Tibial nerve (tissue), 4 donors: ENCODE measurements at places on chromosomes 3 and 15. TPM values are rescaled to one million over a fixed set of nuclear protein-coding genes. Genes with fewer than 3 reads are reported as not detected.

Gene DLL4
- total RNA-seq, result 11.2 TPM

Gene ADAMTS17
- total RNA-seq, result 0.66 TPM

Gene HCN4
- not detected for total RNA-seq

Gene HDC
- total RNA-seq, result 1.5 TPM

GRCh38 chr3:87621667-87622066, 345.3 kb upstream of the POU1F1 start:
- DNase-seq, result no peak

DNA sequence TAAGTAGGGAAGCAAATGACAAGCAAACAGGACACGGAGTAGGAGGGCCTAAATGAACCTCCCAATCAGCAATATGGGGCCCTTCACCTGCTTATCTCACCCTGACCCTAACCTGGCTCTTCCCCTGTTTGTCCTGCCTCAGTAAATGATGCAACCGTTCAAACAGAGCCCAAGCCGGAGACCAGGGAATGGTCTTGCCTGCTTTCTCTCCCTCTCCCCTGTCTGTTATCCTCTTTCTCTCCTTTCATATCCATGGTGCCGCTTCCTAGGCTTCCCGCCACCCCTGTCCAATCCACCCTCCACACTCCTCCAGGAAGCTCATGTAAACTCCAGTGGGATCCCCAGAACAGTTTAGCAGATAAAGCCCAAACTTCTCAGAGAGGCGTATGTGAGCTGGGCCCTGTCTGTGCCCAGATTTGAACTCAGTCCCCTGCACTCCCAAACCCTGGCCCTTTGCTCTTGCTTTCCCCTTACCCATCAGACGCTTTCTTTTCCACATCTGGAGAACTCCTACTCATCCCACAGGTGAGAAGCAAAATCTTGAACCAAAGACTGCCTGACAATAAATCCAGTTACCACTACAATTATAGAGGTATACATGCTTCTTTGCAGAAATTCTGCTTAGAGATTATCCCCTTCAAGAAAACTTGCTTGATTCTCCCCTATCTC, 45.7 kb upstream of the STT3B start:
- DNase-seq, result no peak

GRCh38 chr15:48006031-48006511, 114.7 kb upstream of the SLC24A5 start:
- DNase-seq, result peak; percentile 68

DNA sequence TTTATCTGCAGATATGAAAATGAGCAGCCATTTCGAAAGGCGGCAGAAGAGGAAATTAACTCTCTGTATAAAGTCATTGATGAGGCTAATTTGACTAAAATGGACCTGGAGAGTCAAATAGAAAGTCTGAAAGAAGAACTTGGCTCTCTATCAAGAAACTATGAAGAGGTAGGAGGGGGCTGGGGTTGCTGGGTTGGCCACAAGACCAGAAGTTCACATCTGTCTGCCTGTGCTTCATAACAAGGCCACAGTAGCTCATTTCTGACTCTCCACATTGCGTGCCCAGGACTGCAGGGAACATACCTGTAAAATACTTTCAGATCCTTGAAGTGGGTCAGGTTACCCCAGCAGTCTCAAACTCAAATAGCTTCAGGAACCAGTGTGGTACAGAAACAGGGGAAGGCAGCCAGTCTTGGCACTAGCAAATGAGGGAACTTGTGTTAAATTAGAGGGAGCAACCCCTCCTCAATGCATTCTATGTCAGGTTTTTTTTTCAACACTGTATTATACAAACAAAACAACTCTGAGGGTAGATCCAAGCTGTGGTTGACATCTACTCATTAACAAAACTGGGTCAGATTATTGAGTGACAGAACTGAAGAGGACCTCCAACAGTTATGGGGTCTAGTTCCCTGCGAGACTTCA, 48.7 kb downstream of the BFSP2 start:
- no peak for DNase-seq
